CD14-positive monocyte (primary cell): ENCODE measurements at places on chromosomes 1 and 21.

DNA sequence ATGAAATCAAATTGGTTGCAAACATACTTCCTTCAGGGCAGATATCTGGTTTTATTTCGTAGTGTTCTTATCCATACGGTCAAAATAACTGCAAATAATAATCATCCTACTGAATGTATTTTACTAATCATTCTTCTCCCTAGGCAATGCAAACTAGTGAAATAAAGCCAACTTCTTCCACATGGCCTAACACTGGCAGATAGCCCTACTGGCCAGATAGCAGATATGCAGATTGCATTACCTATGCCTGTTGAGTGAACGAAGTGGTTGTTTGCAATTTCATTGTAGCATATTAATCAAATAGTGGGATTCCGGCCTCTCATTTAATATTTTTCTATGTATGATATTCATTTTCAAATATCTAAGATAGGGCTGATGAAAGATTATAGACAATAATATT lies 116.2 kb downstream of the CENPF start:
- no peaks in the 10 kb centered on the region for H3K27me3 ChIP-seq
- no peak for DNase-seq
- H3K4me1 ChIP-seq: no peaks in the 10 kb centered on the region
- no peak overlapping the region for H3K4me3 ChIP-seq
- H3K27ac ChIP-seq: no peak overlapping the region

GRCh38 chr1:147627435-147628110 lies 42.8 kb downstream of the ACP6 start:
- DNase-seq: peak; percentile 25
- H3K27me3 ChIP-seq: no peaks in the 10 kb centered on the region
- H3K4me1 ChIP-seq: peaks cover 29% of the 10 kb centered on the region
- no peaks in the 10 kb centered on the region for H3K36me3 ChIP-seq
- H3K4me3 ChIP-seq: no peak overlapping the region

DNA sequence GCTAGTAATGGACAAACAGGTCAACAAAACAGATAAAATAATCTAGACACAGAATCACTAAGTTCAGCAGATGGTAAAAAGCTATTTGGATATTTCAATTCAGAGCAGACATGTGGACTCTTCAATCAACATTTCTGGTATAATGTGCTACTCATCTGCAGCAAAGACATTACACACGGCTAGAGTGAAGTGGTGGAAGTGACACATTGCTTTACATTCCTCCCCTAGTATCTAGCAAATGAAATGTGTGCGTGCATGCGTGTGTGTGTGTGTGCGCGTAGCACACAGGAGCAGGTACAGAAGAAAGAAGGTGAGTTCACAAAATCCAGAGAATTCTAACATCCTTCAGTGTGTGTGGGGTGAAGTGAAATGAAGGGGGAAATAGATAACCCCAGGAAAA lies 8.3 kb downstream of the AHCTF1 start:
- H3K27ac ChIP-seq: peak overlapping the region; percentile 36
- H3K4me1 ChIP-seq: no peaks in the 10 kb centered on the region
- no peak for DNase-seq
- no peak overlapping the region for H3K4me3 ChIP-seq
- no peaks in the 10 kb centered on the region for H3K27me3 ChIP-seq
- H3K36me3 ChIP-seq: peaks cover 3% of the 10 kb centered on the region

- no peaks in the 10 kb centered on the region for H3K27me3 ChIP-seq
- DNase-seq: peak; percentile 78
- H3K27ac ChIP-seq: peak overlapping the region; percentile 42
- H3K36me3 ChIP-seq: no peaks in the 10 kb centered on the region
Measured at GRCh38 chr21:15210235-15210678, 145.5 kb upstream of the NRIP1 start.

DNA sequence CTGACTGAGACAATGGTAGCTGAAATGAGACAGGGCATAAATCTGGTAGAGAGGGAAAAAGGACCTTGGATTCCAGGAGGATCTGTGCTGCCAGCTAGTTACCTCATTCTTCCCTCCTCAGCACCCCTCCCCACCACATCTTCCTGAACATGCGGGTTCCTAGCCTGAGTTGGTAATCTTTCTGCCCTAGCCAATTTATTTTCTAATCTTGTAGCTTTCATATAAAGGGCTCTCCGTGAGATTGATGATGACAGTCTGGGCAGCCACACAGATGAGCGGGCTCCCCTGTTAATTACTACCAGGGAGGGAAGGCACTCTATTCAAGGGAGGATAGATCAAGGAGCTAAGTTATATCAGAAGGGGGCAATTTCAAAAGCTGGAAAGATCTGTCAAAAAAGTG lies 20.2 kb downstream of the ARHGEF11 start:
- H3K4me1 ChIP-seq: no peaks in the 10 kb centered on the region
- H3K36me3 ChIP-seq: peaks cover 31% of the 10 kb centered on the region
- DNase-seq: no peak

DNA sequence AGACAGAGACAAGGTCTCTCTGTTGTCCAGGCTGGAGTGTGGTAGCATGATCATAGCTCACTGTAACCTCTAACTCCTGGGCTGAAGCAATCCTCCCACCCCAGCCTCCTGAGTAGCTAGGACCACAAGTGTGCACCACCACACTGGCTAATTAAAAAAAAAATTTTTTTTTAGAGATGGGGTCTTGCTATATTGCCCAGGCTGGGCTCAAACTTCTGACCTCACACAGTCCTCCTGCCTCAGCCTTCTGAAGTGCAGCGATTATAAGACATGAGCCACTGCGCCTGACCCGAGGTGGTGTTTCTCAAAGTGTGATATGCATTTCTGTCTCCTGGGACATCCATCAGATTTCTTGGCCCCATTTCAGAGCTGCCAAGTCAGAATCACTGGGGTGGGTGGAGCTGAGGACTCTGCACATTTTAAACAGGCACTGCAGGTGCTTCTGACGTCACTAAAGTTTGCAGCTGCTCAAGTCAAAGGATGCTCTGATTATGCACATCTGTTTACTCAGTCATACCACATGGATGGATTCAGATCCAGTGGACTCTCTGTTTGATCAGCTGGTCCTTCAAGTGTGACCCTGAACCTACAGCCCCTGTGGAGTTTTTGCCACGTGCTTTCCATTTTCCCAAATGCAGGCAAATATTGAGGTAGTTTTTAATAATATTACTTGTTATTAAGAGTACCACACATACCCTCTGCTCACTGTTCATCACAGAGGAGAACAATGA lies 21.4 kb downstream of the TGFB2 start:
- no peak overlapping the region for H3K27ac ChIP-seq
- no peaks in the 10 kb centered on the region for H3K36me3 ChIP-seq
- no peaks in the 10 kb centered on the region for H3K4me1 ChIP-seq
- H3K27me3 ChIP-seq: peaks cover 19% of the 10 kb centered on the region
- H3K4me3 ChIP-seq: no peak overlapping the region

DNA sequence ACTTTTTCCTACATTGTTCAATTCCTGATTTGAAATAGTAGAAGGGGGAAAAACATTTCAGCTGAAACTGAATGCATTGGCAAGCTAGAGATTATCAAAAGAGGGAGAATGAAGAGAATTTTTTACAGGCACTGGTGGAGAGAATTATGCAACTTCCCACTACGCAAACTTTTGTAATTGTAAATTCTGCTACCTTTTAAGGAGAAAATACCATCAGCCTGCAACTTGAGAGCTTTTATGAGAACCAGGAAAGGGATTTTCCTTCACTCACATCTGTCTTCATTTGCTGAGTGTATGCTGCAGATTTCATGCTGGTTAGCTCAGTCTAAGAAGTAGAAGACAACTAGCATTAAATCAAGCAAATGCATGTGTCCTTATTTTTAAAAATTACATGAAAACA lies 43.7 kb downstream of the ADAMTS1 start:
- H3K4me3 ChIP-seq: no peak overlapping the region
- no peaks in the 10 kb centered on the region for H3K4me1 ChIP-seq
- DNase-seq: no peak
- no peaks in the 10 kb centered on the region for H3K27me3 ChIP-seq
- H3K36me3 ChIP-seq: no peaks in the 10 kb centered on the region

GRCh38 chr1:200795156-200795555 lies 56.5 kb downstream of the CAMSAP2 start:
- DNase-seq: no peak
- no peaks in the 10 kb centered on the region for H3K36me3 ChIP-seq
- no peak overlapping the region for H3K27ac ChIP-seq
- no peaks in the 10 kb centered on the region for H3K27me3 ChIP-seq
- H3K4me3 ChIP-seq: no peak overlapping the region

- no peak overlapping the region for H3K4me3 ChIP-seq
- peaks cover 3% of the 10 kb centered on the region for H3K27me3 ChIP-seq
- no peak for DNase-seq
- no peaks in the 10 kb centered on the region for H3K36me3 ChIP-seq
Measured at GRCh38 chr1:9165396-9165795, 36.5 kb upstream of the GPR157 start.
